ENCODE measurements at places on chromosomes 12 and 14. TPM values are rescaled to one million over a fixed set of nuclear protein-coding genes. Genes with fewer than 3 reads are reported as not detected.

DNA sequence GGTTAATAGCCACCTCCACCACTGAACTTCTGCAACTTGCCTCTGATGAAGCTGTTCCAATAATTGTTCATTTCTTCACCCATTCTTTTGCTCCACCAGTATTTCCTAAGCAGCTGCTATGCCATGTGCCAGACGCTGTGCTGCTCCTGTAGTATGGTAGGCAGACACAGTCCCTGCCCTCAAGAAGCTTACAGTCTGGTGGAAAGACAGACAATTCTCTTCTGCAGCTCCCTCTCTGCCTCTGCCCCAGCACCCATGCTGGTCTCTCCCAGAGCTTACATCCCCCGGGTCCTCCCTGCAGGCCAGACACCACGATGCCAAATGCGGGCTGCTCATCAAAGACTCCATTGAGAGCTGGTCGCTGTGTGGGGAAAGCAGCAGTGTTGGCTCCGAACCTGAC is 111.6 kb upstream of the ESRRB start:
- no peak for DNase-seq

- no peak for DNase-seq
These were observed 1.5 kb downstream of the ZNF605 start for GRCh38 chr12:132954471-132955048.

GRCh38 chr12:26719852-26720251 is 113.1 kb downstream of the ITPR2 start:
- no peak for DNase-seq

DNA sequence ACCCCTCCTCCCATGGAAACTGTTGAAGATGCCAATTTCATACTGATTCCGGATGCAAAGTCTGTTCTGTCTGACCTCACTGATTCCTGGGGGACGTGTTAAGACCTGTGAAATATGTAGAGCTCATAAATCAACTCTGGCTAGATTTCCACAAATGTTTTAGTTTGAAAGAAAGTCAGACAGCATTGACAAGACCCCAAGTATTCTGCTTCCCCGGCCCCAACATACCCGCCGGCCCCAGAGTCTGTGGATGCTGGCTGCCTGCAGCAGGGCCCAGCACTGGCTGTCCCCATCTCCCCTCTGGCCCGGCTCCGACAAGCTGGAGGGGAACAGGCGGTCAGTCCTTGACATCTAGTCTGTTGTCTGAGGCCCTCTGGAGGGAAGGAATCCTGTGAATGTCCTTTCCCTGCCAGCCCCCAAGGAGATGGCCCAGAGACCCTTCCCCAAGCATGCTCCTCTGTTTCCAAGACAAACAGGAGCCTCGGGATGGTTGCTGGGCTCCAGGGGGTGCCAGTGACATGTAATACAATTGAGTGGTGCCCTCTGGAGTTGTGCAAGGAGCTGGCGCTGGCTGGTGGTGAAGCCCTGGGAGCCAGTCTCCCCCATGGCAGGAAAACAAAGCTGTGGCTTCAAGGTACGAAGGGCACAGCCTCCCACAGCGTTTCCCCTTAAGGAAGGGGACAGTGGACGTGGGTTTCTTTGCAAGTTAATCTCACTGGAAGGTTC is 22.3 kb downstream of the FBLN5 start:
- peak; percentile 70 for DNase-seq

GRCh38 chr12:128643155-128643554 is 180.6 kb downstream of the SLC15A4 start:
- DNase-seq = no peak

DNA sequence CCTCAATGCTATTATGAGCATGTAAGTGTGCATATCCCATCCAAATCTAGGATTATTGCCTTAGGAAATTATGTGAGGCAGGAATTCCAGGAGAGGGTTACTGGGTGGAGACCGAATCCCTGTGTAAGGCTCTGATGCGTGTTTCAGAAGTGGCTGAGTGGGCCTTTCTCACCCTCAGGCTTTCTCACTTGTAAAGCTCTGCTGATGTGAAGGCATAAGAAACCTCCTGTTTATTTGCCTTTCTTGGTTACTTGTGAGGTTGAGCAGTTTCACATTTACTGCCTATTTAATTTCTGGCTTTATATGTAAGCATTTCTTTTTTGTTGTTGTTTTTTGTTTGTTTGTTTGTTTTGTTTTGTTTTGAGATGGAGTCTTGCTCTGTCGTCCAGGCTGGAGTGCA is 11.0 kb downstream of the IL31 start:
- DNase-seq = no peak

The TSPAN9 gene
- total RNA-seq = 19.2 TPM

DNA sequence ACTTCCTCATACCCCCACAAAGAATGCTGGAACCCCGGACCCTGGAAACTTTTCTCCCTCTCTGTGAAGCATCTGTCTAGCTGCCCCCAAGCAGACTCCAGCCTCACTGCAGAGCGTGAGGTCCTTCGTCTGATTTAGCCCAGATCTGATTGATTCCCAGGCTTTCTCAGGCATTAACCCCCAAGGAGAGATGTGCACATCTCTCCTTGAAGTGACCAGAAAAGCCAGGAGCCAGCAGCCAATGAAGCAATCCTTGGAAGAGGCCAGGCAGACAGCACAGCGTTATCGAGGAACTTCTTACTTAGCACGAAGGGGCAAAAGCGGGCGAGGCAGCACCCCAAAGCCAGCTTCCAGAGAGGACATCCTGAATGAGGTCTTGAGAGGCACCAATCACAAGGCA is 100.7 kb downstream of the ZFP36L1 start:
- no peak for DNase-seq

- no peak for DNase-seq
These were observed 11.9 kb downstream of the SCNN1A start for GRCh38 chr12:6363330-6364043.

The TAS2R43 gene
- 0.21 TPM for total RNA-seq

GRCh38 chr14:70013271-70013873 is 134.2 kb downstream of the SMOC1 start:
- no peak for DNase-seq

The SLC25A29 gene
- total RNA-seq = 10.5 TPM

The COL2A1 gene
- total RNA-seq = 0.07 TPM

The TMEM19 gene
- 17.3 TPM for total RNA-seq

DNA sequence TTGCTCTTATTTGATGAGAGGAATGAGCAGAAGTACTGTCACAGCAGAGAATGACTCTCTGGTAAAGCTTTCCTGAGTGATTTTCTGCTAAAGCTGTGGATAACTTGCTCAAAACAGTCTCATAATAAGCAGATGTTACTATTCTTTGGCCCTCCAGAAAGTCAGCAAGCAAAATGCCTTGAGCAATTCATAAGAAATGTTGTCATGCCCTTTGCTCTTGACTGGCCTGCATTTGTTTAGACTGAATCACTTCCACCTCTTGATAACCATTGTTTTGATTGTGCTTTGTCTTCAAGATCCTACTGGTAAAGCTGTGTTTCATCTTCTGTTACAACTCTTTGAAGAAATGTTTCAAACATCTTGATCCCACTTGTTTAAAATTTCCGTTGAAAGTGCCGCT is 457.9 kb upstream of the FOXG1 start:
- DNase-seq = peak; percentile 78

- no peak for DNase-seq
These were observed 384.1 kb upstream of the LRFN5 start for GRCh38 chr14:41222581-41222980.

DNA sequence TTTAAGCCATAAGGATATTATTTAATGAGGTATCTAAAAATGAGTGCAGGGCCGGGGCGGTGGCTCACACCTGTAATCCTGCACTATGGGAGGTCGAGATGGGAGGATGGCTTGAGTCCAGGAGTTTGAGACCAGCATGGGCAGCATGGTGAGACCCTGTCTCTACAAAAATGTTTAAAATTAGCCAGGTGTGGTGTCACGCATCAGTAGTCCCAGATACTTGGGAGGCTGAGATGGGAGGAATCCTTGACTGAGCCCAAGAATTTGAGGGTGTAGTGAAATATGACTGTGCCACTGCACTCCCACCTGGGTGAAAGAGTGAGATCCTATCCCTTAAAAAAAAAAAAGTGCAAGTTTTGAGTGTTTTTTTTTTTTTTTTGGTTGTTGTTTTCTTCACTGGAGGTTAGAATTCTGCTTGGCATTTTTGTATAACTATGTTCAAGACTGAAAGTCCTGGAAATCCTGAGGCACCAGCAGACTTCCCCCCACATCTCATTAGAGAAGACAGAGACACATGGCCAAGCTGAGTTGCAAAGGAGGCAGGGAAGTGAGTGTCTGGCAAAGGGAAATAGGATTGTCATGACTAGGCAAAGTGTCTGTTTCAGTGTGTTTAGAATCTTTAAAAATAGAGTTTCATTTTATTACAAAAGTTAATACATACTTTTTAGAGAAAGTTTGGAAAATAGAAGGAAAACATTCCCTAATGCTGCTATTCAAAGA is 53.5 kb upstream of the DUSP6 start:
- no peak for DNase-seq

Data from foreskin keratinocyte (primary cell).